ENCODE measurements at places on chromosomes 13 and 19. TPM values are rescaled to one million over a fixed set of nuclear protein-coding genes. Genes with fewer than 3 reads are reported as not detected.

The GAS6 gene
- 17.4 TPM for polyA plus RNA-seq

The NDUFA11 gene
- polyA plus RNA-seq: 120 TPM

The KLK14 gene
- polyA plus RNA-seq: 0.45 TPM

The SPPL2B gene
- polyA plus RNA-seq: 72.7 TPM

The ZNF331 gene
- 24.9 TPM for polyA plus RNA-seq

The ZNF611 gene
- 28.7 TPM for polyA plus RNA-seq

The PINLYP gene
- 19.2 TPM for polyA plus RNA-seq

The CTXN1 gene
- polyA plus RNA-seq: 12.6 TPM

The PRTN3 gene
- polyA plus RNA-seq: 0.67 TPM

The CAPN12 gene
- 8.0 TPM for polyA plus RNA-seq

GRCh38 chr19:44621367-44621766 lies 8.0 kb downstream of the IGSF23 start:
- DNase-seq: no peak

- DNase-seq: no peak
Measured at GRCh38 chr19:45539459-45539858, 32.2 kb downstream of the VASP start.

DNA sequence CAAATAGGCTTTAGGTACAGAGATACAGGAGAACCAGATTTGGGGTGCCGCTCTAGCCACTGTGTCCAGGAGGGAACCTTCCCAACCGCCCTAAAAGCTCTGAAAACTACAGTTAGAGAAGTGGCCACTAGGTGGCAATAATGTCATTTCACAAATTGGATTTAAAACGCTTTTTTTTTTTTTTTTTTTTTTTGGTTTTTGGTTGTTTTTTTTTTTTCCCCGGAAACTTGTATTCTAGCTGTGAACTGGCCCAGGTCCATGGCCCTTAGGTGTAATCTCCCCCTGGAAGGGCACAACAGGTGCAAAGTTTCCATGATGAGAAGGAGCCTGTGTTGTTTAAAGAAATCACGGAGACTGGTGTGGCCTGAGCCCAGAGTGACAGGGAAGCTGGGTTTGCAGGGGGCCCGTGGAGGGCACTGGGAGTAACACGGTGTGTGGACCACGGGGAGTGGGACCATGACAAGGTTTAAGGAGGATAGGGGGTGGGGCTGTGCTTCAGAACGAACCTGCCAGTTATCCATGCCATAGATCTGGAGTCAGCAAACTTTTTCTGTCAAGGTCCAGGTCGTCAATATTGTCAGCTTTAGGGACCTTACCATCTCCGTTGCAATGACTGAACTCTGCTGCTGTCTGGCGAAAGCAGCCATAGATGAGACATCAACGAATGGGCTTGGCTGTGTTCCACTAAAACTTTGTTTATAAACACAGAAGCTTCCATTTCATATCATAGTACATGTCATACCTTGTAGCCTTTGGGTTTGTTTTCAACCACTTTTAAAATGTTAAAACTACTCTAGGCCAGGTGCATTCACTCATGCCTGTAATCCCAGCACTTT lies 10.1 kb downstream of the OR1I1 start:
- peak; percentile 79 for DNase-seq

- DNase-seq: no peak
Measured at GRCh38 chr19:4241824-4242430, 5.0 kb upstream of the YJU2 start.

- DNase-seq: no peak
Measured at GRCh38 chr19:1675633-1676350, 23.4 kb upstream of the TCF3 start.

DNA sequence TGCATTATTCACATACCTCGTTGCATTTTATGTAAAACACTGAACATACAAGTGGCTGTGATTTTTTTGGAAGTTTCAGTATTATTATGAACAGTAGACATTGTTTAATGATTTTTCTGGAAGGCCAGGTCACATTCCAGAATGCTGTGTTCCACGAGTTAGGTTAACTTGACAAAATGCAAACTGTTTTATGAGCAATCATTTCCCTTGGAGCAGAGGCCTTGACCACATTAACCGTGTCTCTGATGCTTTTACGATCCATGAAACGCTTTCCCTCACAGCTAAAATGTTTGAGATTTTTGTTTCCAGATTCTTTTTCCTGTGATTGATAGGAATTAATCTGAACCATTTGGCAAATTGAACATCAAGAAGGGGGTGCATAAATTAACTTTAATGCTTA lies 57.8 kb downstream of the MBNL2 start:
- peak; percentile 60 for DNase-seq

GRCh38 chr19:48735031-48735615 lies 5.3 kb downstream of the RASIP1 start:
- no peak for DNase-seq

DNA sequence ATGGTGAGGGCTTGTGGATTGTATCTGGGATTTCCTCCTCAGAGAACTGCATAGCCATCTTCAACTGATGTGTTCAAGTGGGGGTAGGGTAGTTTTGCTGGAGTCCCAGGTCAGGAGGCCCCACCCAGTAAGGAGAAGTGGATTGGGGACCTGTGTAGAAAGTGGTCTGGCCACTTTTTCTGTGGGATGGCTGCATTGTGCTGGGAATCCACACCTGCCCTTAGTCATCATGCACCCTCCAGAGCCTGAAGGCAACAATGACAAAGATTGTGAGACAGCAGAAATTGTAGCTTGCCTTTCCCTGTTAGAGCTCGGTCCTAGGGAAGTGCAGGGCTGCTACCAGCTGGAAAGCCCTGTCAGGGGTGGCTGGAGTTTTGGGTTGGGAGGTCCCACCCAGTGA lies 255.4 kb downstream of the NDFIP2 start:
- DNase-seq: no peak

DNA sequence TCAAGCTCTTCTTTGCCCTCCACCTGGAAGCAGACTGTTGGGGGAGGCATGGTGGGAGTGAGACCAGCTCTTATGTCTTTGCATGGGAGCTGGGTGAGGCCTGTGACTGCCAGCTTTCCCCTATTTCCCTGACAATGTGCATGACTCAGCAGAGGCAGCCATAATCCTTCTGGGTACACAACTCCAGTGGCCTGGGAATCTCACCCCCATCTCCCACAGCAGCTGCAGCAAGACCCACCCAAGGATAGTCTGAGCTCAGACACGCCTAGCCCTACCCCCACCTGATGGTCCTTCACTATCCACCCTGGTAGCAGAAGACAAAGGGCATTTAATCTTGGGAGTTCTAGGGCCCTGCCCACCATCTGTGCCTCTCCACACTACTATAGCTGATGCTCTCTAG lies 41.4 kb upstream of the FGF14 start:
- DNase-seq: no peak

DNA sequence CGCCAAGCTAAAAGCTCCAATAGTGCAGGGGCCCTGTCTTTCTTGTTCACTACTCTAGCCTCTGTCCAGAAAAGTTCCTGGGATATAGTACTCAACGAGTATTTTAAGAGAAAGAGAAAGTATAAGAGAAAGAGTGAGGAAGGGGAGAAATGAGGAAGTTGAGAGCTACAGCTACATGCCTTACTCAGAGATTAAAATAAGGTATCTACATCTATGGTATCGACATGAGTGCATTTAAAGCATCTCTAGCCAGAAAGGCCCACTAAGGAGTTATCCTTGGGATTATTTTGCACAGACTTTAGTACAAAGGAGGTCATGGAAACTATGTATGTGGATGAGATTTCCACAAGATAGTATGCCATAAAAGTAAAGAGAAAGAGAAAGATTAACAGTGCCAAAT lies 28.5 kb downstream of the MYCBP2 start:
- no peak for DNase-seq

- no peak for DNase-seq
Measured at GRCh38 chr13:111115061-111115964, at the start of gene ARHGEF7. TSS of gene ARHGEF7 (plus strand) at chr13:111115310. CDS start at chr13:111115527, 217 bp downstream.

- DNase-seq: no peak
Measured at GRCh38 chr19:369256-369655, 24.7 kb upstream of the MIER2 start.

GRCh38 chr19:44866664-44867063 lies 20.6 kb downstream of the NECTIN2 start:
- DNase-seq: no peak

DNA sequence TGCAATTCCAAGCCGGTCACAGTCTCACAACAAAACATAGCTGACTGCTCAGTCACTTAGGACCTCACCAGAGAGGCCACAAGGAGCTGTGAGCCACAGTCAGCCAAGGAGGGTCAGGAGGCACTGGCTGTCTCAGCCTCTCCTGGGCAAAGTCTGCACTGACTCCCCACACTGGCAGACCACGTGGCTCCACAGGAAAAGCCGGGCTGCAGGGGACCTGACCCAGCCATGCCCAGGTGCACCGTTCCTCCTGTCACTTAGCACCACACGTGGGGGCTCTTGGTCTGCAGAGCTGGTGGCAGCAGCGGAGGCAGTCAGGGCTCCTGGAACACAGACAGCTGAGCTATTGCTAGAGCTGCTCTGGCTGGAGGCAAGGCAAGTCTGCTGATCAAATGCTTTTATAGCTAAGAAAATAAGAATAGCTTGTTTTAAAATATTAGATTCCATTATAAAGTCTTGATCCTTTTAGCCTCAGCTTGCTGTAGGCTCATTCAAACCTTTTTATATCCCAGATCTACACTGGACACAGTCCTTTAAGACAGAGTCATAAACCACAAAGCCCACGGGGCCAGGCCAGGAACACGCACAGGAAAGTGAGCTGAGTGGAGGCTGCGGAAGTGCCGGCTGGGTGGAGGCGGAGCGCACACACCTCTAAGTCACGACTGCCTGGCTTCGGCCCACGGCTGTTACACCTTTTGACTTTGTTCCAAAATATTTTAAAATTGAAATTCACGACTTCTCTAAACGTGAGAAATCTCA lies 744.1 kb downstream of the UQCRFS1 start:
- DNase-seq: no peak

GRCh38 chr13:109985871-109986450 lies 199.6 kb upstream of the IRS2 start:
- no peak for DNase-seq

DNA sequence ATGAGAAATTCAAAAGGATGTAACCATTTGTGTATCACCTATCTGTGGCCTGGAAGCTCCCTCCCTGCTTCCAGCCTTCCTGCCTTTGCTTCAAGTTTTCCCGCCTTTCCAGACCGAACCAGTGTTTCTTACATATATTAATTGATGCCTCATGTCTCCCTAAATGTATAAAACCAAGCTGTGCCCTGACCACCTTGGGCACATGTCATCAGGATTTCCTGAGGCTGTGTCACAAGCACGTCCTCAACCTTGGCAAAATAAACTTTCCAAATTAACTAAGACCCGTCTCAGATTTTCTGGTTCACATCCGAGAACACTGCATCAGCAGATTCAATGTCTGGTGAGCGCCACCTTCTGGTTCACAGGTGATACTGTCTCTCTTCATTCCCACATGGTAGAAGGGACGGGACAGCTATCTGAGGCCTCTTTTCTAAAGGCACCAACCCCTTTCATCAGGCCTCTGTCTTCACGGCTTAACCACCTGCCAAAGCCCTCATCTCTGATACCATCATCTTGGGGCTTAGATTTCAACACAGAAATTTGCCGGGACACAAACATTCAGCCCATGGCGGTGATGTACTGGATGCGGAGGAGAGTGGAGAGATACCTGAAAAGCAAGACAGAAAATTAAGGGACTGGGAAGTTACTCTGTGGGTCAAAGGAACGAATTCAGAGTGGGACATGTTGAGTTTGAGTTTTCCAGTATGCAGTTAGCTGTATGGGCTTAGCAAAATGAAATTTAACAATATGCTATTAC lies 58.7 kb upstream of the PABPC3 start:
- DNase-seq: peak; percentile 62

GRCh38 chr13:76944456-76944855 lies 3.9 kb upstream of the ACOD1 start:
- no peak for DNase-seq

- no peak for DNase-seq
Measured at GRCh38 chr19:38648769-38649304, 1.4 kb downstream of the ACTN4 start.

DNA sequence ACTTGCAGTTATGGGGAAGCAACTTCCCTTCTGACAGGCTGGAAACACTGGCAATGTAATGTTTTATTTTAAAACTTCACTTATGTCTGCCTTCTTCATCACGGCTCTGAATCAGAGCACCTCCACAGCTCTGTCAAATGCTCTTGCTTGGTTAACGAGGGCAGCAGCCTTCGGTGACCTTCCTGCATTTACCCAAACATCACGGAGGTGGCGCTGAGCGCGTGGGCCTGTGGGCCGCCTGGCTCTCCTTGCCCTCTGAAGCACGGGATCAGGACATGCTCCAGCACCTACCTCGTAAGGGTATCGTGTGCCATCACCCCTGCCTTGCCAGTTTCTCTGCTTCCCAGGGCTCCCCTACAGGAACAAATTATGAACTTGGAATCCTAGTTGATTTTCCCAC lies 310.0 kb downstream of the TEX29 start:
- peak; percentile 21 for DNase-seq

- DNase-seq: no peak
Measured at GRCh38 chr13:103044056-103044455, 22.2 kb downstream of the SLC10A2 start.

GRCh38 chr13:50286324-50286723 lies 271.1 kb downstream of the KCNRG start:
- no peak for DNase-seq

DNA sequence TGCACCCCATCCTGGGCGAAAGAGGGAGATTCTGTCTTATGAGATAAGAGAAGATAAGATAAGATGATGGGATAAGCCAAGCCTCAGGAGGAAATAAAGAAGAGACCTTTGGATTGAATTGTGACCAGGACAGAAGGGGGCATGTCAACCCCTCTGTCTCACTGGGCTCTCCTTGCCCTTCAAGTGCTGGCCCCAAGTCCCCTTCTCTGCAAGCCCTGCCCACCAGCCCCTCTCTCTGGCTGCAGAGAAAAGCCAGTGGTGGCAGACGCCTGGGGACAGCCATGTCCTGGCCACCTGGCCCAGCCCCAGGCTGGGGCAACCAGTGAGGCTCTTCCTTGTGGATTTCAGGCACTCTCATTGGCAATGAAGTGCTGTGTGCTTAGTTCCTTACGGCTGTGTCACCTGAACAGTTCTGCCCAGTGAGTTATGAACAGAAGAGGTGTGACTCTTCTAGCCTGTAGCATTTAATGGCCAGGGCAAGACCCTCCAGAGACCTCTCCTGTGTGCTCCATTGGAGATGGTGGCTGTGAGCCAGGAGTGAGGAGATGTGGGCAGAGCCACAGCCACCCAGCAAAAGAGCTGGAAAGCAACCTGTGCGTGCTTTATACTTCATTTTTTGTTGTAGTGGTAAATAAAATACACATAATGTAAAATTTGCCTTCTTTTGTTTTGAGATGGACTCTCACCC lies 6.1 kb upstream of the BTBD2 start:
- no peak for DNase-seq

All from left kidney (tissue), 8 donors.